ENCODE measurements at places on chromosomes 3 and 15.

- H3K36me3 ChIP-seq = no peaks in the 10 kb centered on the region
- no peaks in the 10 kb centered on the region for H3K4me1 ChIP-seq
- DNase-seq = no peak
- no peaks in the 10 kb centered on the region for H3K27me3 ChIP-seq
Observed at GRCh38 chr3:128859630-128860029, 19.8 kb upstream of the ACAD9 start.

GRCh38 chr3:150680562-150680961 lies 23.2 kb downstream of the ERICH6 start:
- H3K27me3 ChIP-seq = no peaks in the 10 kb centered on the region
- DNase-seq = no peak
- H3K27ac ChIP-seq = no peak overlapping the region
- no peaks in the 10 kb centered on the region for H3K4me1 ChIP-seq
- no peaks in the 10 kb centered on the region for H3K36me3 ChIP-seq

DNA sequence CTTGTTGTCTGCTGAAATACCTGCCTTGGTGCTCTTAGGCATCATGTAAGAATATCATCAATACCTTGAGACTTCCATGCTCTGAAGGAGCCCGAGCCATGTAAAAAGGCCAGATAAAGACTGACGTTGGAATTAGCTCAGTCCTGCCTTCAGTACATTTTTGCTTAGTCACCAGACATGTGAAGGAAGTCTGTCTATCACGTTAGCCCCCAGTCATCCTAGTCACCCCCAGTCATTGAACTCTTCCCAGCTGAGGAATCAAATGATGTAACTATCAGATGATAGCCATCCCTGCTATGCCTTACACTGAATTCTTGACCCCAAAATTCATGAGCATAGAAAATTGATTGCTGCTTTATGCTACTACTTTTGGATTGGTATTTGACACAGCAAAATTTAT lies 351.2 kb upstream of the SGO1 start:
- no peaks in the 10 kb centered on the region for H3K4me1 ChIP-seq
- no peak overlapping the region for H3K27ac ChIP-seq
- DNase-seq = no peak

- H3K4me3 ChIP-seq = no peak overlapping the region
- peaks cover 7% of the 10 kb centered on the region for H3K27me3 ChIP-seq
- H3K27ac ChIP-seq = no peak overlapping the region
- DNase-seq = no peak
- H3K36me3 ChIP-seq = no peaks in the 10 kb centered on the region
Observed at GRCh38 chr15:69410248-69410874, 3.8 kb upstream of the KIF23 start.

GRCh38 chr3:57268416-57268815 lies 24.1 kb downstream of the ASB14 start:
- DNase-seq = no peak
- peaks cover 21% of the 10 kb centered on the region for H3K36me3 ChIP-seq
- H3K4me3 ChIP-seq = no peak overlapping the region
- H3K4me1 ChIP-seq = no peaks in the 10 kb centered on the region
- no peak overlapping the region for H3K27ac ChIP-seq

- no peak for DNase-seq
- no peak overlapping the region for H3K27ac ChIP-seq
- no peak overlapping the region for H3K4me3 ChIP-seq
- H3K4me1 ChIP-seq = no peaks in the 10 kb centered on the region
Observed at GRCh38 chr3:9301798-9302197, 52.4 kb upstream of the SRGAP3 start.

GRCh38 chr3:13550791-13551360 lies 2.0 kb downstream of the FBLN2 start:
- no peak overlapping the region for H3K4me3 ChIP-seq
- no peak for DNase-seq
- no peaks in the 10 kb centered on the region for H3K36me3 ChIP-seq
- H3K27ac ChIP-seq = no peak overlapping the region
- peaks cover 8% of the 10 kb centered on the region for H3K27me3 ChIP-seq

GRCh38 chr3:28700728-28701127 lies 352.1 kb upstream of the AZI2 start:
- H3K4me3 ChIP-seq = no peak overlapping the region
- H3K4me1 ChIP-seq = no peaks in the 10 kb centered on the region
- H3K27me3 ChIP-seq = no peaks in the 10 kb centered on the region
- no peak overlapping the region for H3K27ac ChIP-seq
- DNase-seq = no peak
- H3K36me3 ChIP-seq = no peaks in the 10 kb centered on the region

- H3K4me1 ChIP-seq = peaks cover 4% of the 10 kb centered on the region
- DNase-seq = no peak
- no peak overlapping the region for H3K4me3 ChIP-seq
- no peaks in the 10 kb centered on the region for H3K27me3 ChIP-seq
- no peaks in the 10 kb centered on the region for H3K36me3 ChIP-seq
Observed at GRCh38 chr15:25787855-25788520, 75.1 kb downstream of the ATP10A start.

GRCh38 chr3:191399918-191400317 lies 61.0 kb upstream of the PYDC2 start:
- DNase-seq = no peak
- no peaks in the 10 kb centered on the region for H3K4me1 ChIP-seq
- no peaks in the 10 kb centered on the region for H3K36me3 ChIP-seq

Measured in effector memory CD4-positive, alpha-beta T cell (primary cell).